ENCODE measurements at places on chromosomes 7 and 10. TPM values are rescaled to one million over a fixed set of nuclear protein-coding genes. Genes with fewer than 3 reads are reported as not detected.

- no peak overlapping the region for H3K4me3 ChIP-seq
- H3K36me3 ChIP-seq: peaks cover 85% of the 10 kb centered on the region
- no peak for DNase-seq
- H3K27ac ChIP-seq: no peak overlapping the region
- H3K27me3 ChIP-seq: no peaks in the 10 kb centered on the region
These were observed 5.0 kb downstream of the ZYX start for GRCh38 chr7:143385891-143386781.

GRCh38 chr7:132009778-132010177 is 453.4 kb upstream of the PODXL start:
- no peaks in the 10 kb centered on the region for H3K4me1 ChIP-seq
- no peak for DNase-seq
- 0 out of 2 replicates have a peak, but pooled peaks cover 1% of the 10 kb centered on the region for H3K27me3 ChIP-seq
- H3K4me3 ChIP-seq: no peak overlapping the region

- peak; percentile 10 for DNase-seq
- no peaks in the 10 kb centered on the region for H3K4me1 ChIP-seq
- no peaks in the 10 kb centered on the region for H3K36me3 ChIP-seq
These were observed 55.1 kb upstream of the GLCCI1 start for GRCh38 chr7:7913504-7913903.

Gene CFAP70
- 0.13 TPM for polyA plus RNA-seq

Gene AMZ1
- polyA plus RNA-seq: 2.7 TPM

GRCh38 chr7:18461785-18462467 is 33.6 kb upstream of the HDAC9 start:
- no peaks in the 10 kb centered on the region for H3K27me3 ChIP-seq
- H3K4me1 ChIP-seq: no peaks in the 10 kb centered on the region
- DNase-seq: no peak
- no peak overlapping the region for H3K4me3 ChIP-seq

GRCh38 chr7:294440-295154 is 4.6 kb downstream of the FOXL3 start:
- H3K4me1 ChIP-seq: no peaks in the 10 kb centered on the region
- H3K27me3 ChIP-seq: peaks cover 72% of the 10 kb centered on the region
- no peak overlapping the region for H3K27ac ChIP-seq
- H3K4me3 ChIP-seq: no peak overlapping the region

Gene PNLIPRP3
- polyA plus RNA-seq: not detected

Gene SPDYE5
- not detected for polyA plus RNA-seq

Gene CRTAC1
- polyA plus RNA-seq: not detected

Gene BBS9
- 6.5 TPM for polyA plus RNA-seq

Gene CXCL12
- 79.4 TPM for polyA plus RNA-seq

GRCh38 chr7:104971290-104972071 is 42.5 kb upstream of the KMT2E start:
- no peak overlapping the region for H3K4me3 ChIP-seq
- peaks cover 25% of the 10 kb centered on the region for H3K4me1 ChIP-seq
- no peaks in the 10 kb centered on the region for H3K36me3 ChIP-seq

- peaks cover 60% of the 10 kb centered on the region for H3K27me3 ChIP-seq
- no peaks in the 10 kb centered on the region for H3K36me3 ChIP-seq
- no peak overlapping the region for H3K4me3 ChIP-seq
- DNase-seq: no peak
- no peaks in the 10 kb centered on the region for H3K4me1 ChIP-seq
- H3K27ac ChIP-seq: no peak overlapping the region
These were observed 52.6 kb upstream of the PCBD1 start for GRCh38 chr10:70940834-70941568.

Measured in IMR-90 (cell line).